ENCODE measurements at places on chromosomes 7 and 10.

GRCh38 chr10:103147645-103148044 lies 45.4 kb downstream of the NT5C2 start:
- no peak for DNase-seq

GRCh38 chr10:116653885-116654284 lies 33.1 kb downstream of the PNLIPRP2 start:
- DNase-seq = no peak

- no peak for DNase-seq
These were observed 31.8 kb downstream of the AP3M1 start for GRCh38 chr10:74118804-74119203.

DNA sequence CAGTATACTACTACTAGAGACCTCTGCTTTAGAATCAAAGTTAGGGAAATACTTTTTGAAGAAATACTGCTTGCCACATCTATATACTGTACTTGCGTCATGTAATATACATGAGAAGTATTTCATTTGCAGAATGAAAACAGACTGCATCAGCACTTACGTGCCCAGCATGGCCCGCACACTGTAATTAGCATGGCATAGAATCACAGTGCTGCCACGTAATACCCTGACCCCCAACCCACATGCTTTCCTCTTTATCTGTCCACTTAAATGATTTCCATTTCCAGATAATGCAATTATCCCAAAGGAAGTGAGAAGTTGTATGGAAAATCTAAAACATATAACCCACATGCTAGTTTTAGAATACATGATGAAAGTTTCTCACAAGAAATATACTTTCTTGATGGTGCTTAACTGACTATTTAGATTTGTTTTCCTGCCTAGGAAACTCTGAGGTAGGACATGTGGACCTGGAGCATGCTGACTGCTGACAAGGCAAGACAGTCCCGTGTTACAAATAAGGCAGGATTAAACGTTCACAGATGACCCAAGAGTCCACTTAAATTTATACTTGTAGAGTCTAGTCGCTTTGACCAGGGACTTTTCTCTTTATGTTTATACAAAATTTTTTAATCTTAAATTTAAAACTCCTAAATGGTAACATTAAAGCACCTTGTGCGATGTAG lies 12.6 kb downstream of the USP6NL start:
- no peak for DNase-seq

GRCh38 chr10:5499493-5500140 lies at the start of gene CALML5:
TSS of gene CALML5 (minus strand) at chr10:5499570. CDS start at chr10:5499438, 132 bp downstream.
- DNase-seq = no peak

DNA sequence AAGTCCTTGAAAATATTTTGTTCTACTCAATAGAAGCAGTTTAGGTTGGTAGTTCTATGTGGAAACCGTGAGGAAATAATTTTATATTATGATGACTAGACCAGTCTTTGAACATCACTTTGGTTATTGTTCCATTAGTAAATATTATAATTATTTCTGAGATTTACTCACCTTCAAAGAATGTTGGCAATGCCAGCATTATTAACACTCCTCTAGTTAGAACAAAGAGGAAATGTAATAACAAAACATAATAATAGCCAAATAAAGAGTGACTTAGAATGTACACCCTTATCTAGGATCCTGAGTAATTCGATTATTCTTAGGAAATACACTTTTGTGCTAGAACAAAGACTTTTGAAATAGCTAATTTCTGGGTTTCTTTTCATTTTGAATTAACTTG lies 121.1 kb downstream of the CFTR start:
- DNase-seq = no peak

DNA sequence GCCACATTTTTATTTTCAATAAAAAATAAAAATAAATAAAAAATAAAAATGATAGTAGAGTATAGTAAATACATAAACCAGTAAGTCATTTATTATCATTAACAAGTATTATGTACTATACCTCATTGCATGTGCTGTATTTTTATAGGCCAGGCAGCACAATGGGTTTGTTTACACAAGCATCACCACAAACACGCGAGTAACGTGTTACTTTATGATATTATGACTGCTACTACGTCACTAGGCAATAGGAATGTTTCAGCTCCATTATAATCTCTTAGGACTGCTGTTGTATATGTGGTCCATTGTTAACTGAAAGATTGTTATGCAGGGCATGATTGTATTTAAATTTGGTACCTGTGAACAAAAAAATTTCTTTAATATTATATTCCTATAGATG lies 20.8 kb upstream of the SDHAF3 start:
- DNase-seq = no peak

DNA sequence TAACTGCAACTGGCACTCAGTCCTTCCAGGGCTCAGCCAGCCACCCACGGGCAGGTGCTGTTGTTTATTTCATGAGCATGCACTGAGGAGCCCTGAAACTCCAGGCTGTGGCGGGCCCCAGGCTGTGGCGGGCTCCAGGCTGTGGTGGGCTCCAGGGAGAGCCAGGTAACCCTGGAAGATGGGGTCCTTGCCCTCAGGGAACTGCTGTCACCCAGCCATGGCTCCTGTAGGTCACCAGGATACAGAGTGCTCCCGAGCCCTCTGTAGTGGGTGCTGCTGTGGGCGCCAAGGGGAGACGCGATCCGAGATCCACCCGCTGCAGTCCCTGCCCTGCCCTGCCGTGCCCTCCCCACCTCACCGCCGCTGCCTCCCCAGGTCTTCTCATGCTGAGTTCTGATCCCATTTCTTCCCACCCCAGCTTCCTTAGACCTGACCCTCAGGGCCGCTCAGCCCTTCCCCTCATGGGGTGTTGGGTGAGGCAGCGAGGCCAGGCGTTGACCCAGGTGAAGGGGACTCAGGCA lies 29.6 kb downstream of the LRRC27 start:
- no peak for DNase-seq

GRCh38 chr10:15238555-15239335 lies 70.3 kb upstream of the NMT2 start:
- DNase-seq = peak; percentile 30

DNA sequence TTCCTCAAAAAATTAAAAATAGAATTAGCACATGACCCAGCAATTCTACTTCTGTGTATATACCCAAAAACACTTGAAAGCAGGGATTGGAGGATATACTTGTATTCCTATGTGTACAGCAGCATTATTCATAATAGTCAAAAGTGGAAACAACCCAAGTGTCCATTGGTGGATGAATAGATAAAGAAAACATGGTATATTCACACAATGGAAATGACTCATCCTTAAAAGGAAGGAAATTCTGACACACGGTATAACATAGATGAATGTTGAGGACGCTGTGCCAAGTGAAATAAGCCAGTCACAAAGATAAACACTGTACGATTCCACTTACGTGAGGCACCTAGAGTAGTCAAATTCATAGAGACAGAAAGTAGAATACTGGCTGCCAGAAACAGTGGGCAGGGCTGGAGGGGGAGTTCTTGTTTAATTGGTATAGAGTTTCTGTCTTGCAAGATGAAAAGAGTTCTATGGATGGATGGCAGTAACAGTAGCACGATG lies 26.6 kb upstream of the KAT6B start:
- DNase-seq = no peak

- no peak for DNase-seq
These were observed 94.4 kb upstream of the STEAP4 start for GRCh38 chr7:88401009-88401623.

DNA sequence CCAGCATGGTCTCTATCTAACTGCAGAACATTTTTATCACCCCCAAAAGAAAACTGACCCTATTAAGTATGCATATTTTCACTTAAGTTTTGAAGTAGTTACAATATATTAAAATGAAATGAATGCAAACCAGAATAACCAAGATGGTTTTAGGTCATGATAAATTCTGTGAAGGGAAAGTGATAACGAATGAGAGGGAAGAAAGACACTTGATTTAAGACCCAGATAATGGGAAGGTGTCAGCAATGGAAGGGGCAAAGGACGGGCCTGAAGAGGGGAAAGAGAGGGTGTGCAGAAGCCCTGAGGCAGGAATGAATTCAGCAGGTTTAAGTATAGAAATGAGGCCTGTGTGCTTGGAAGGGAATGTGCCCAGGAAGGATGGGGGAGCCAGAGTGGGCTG lies 61.1 kb upstream of the IGFBP3 start:
- no peak for DNase-seq

DNA sequence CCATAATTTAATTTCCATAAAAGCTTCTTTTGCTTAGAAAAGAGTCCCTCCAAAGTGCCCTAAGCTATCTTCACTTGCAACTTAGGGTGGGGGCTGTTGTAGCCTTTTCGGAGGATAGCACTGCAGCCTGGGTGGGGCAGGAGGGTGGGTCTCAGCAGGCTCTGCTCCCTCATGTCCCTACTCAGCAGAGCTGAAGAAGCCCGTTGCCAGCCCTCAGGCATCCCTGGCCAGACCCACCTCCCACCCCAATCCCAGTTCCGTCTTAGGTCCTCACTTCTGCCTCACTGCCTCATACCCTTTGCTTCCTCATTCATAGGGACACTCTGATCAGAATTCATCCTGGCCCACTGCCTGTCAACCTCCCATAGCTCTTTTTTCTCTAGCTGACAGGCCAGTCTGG lies 99.8 kb upstream of the ZMIZ1 start:
- no peak for DNase-seq

- no peak for DNase-seq
These were observed 66.3 kb downstream of the SHOC2 start for GRCh38 chr10:110985497-110986275.

DNA sequence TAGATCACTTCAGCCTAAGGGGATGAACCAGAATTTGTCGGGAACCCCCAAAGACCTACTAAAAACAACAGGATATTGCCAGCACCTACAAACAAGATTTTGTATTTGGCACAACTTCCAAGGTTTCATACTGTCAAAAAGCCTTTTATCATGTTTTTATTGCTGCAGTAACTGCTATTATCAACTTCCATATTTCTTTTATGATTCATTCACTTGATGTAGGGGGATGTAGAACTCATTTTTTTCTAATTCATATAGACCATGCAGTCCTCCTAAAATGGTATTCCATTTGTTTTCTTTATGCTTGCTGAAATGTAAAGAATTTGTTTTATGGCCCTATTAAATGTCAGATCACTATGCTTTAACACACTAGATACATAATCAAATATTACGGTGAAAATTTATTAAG lies 30.0 kb upstream of the WNT16 start:
- no peak for DNase-seq

- no peak for DNase-seq
These were observed 91.1 kb downstream of the PLXNA4 start for GRCh38 chr7:132485136-132485535.

- DNase-seq = no peak
These were observed 1.5 kb downstream of the NEUROG3 start for GRCh38 chr10:69571618-69572158.

DNA sequence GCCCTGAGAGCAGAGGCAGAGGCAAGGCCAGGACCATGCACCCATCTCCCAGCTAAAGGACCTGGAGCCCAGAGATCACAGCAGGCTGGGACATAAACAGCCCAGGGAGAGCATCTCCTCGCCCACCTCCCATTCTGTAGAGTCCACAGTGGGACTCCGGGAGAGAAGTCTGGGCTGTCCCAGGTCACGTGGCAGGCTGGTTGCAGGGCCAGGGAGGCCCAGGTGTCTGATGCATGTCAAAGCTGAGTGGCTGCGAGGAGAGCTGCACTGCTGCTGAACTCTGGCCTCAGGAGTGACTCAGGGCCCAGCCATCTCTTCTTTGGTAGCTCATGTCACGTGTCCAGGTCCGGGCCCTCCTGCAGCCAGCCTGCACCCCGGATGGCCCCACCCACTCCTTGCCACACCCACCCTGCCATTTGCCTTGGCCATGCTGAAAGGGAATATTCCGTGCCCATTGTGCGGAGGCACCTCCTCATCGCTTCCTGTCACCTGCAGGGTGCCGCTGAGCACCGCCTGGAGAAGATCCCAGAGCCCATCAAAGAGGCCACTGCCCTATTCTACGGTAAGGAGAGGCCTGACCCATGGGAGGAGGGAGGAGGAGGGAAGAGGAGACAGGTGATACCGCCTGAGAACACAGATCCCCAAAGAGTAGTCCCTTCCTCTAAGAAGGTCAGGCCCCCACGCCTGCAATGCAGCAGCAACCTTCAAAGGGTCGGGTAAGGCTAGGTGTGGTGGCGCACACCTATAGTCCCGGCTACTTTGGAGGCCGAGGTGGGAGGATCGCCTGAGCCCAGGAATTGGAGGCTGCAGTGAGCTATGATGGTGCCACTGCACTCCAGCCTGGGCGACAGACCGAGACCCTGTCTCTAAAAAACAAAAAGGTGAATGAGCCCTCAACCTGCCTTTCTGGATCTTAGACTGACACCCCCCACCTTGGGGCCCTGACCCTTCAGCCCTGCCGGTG lies 12.6 kb upstream of the SH2B2 start:
- no peak for DNase-seq

GRCh38 chr10:49040601-49041000 lies 74.7 kb downstream of the VSTM4 start:
- no peak for DNase-seq

GRCh38 chr7:241513-241912 lies 48.5 kb upstream of the FOXL3 start:
- no peak for DNase-seq

DNA sequence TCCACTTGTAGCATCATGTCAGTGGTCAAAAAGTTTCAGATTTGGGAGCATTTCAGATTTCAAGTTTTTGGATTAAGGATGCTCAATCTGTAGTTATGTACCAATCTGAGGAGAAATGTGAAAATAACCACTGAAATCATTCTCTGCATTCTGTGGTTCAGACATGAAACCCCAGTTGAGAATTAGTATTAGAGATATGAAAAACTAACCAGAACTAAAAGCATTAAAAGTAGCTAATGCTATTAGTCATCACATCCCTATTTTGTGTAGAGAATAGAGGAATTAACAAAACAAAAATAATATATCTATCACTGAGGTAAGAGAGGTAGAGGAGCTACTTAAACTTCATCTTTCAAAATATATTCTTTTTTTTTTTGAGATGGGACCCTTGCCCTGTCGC lies 28.0 kb downstream of the MICU1 start:
- no peak for DNase-seq

- DNase-seq = no peak
These were observed 10.8 kb upstream of the POLM start for GRCh38 chr7:44093102-44093641.

GRCh38 chr10:131172433-131172832 lies 139.1 kb downstream of the TCERG1L start:
- DNase-seq = no peak

- DNase-seq = no peak
These were observed 42.4 kb downstream of the REEP3 start for GRCh38 chr10:63563623-63564022.

- DNase-seq = no peak
These were observed 3.0 kb upstream of the PSAP start for GRCh38 chr10:71854031-71854430.

- DNase-seq = no peak
These were observed 74.7 kb upstream of the MKLN1 start for GRCh38 chr7:131252976-131253375.

DNA sequence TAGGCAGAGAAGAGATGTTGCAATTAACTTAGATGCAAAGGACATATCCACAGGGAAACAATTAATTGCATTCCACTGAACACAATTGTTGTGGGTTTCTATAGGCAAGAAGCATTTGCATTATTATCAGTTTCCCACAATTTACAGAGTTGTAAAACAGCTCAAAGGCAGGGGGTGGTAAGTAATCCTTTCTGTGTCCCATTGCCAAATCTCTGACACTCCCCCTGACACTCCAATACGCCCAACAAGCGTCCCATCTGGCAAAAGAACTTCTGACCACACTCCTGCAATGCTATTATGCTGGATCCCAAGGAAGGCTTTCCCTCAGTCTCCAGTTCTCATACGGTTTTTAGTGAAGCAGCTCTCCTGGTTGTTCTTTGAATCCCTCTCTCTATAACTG lies 179.8 kb downstream of the CXCL12 start:
- no peak for DNase-seq

All from central memory CD4-positive, alpha-beta T cell (primary cell).